Hematopoietic multipotent progenitor cell (in vitro differentiated cells): ENCODE measurements at places on chromosomes 4 and X.

GRCh38 chrX:134599184-134599914 lies 58.9 kb downstream of the PLAC1 start:
- DNase-seq = no peak

GRCh38 chr4:104989371-104989770 lies 157.3 kb upstream of the TET2 start:
- DNase-seq = no peak

DNA sequence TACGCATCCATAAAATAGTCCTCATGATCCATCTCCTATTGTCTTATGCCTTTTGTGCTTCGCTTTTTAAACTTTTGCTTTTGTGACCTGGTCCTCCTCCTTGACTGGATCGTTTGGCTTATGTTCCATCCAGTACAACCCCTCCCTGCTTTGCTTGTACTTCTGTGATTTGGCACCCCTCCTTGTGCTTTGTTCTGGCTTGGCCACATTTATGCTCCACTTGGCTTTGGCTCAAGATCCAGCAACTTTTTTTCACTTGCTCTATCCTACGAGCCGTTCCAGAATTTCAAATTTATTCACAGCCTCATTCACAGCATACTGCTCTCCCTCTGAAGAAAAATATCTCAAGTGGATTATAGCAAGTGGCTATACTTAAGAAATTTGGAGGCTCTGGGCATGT lies 28.0 kb upstream of the GLRA2 start:
- no peak for DNase-seq

- no peak for DNase-seq
These were observed 215.5 kb downstream of the APBB2 start for GRCh38 chr4:40998675-40999358.

- DNase-seq = no peak
These were observed 24.5 kb upstream of the CCDC149 start for GRCh38 chr4:24937176-24937916.

DNA sequence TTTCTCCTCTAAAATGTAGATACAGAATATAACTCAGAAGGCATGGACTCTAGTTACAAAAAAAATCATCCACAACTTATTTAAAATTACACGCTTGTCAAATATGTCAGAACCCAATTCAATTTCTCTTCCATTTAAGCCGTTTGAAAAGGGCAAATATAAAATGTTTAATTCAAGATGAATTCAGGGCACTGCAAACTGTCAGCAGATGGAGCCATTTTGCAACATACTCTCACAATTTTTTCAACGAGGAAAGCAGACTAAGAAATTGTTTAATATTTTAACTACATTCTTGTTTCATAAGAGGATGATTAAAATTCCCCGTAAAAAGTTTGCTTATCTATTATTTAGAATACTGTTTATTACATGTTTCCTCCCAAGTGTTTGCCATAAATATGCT lies 321.3 kb upstream of the CPXCR1 start:
- no peak for DNase-seq

DNA sequence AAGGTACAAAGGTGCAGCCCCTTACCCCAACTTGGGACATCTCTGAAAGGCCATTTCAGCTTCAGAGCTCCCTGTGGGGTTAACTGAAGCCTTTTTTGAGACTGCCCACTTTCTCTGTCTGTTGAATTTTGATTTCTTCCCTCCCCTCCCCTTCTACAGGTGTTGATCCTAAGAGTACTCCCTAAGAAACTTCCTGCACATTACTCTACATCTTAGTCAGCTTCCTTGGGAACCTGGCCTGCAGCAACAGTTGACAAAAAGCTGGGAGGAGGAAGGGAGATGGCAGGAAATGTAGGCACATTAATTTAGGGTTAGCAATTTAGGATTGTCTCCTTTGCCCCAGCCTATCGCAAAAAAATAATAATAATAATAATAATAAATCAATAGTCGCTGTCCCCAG lies 1.2 kb upstream of the IDS start:
- DNase-seq = no peak

- DNase-seq = no peak
These were observed 18.9 kb upstream of the RASGEF1B start for GRCh38 chr4:81490403-81491160.

GRCh38 chrX:40082447-40083119 lies 15.2 kb downstream of the BCOR start:
- DNase-seq = no peak

DNA sequence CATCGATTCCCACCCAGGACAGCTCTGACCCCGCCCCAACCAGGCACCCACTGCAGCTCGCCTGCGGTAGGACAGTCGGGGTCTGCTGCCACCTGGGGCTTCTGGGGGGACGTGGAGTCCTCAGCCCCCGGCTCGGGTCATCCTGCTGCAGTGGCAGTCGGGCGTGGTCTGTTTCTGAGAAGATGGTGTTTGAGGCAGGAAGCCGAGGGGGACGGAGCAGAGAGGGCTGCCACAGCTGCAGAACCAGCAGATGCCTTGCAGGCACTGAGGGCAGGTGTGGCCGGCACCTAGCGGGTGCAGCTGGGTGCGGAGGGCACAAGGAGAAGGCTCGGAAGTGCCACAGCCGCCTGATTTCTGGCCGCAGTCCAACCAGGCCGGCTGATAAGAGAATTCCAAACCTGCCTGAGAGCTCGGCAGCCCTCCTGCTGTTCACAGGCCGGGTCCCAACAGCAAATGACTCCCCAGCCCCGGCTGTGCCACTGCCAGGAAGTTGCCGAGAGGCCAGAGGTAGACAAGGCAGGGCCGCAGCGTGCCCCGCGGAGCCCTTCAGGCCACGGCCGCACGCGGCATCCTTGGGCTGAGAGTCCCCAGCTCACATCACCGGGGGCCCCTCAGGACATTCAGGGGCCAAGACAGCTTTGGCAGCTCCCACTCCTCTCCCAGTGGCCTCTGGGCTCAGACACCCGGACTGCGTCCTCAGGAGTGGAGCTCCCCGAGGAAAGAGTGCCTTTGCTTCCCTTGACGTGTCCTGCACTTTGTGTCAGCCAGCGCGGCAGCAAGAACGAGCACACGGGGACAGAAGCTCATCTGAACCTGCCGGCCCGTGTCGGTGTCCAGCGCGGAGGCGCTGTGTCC lies 9.4 kb upstream of the CPLX1 start:
- no peak for DNase-seq

GRCh38 chr4:109590905-109591304 lies 30.9 kb downstream of the MCUB start:
- DNase-seq = no peak
